Activated naive CD4-positive, alpha-beta T cell treated with anti-CD3 and anti-CD28 coated beads, Interleukin-2, amount 50 U/mL, for 72 hours (primary cell): ENCODE measurements at places on chromosomes 3 and 15.

DNA sequence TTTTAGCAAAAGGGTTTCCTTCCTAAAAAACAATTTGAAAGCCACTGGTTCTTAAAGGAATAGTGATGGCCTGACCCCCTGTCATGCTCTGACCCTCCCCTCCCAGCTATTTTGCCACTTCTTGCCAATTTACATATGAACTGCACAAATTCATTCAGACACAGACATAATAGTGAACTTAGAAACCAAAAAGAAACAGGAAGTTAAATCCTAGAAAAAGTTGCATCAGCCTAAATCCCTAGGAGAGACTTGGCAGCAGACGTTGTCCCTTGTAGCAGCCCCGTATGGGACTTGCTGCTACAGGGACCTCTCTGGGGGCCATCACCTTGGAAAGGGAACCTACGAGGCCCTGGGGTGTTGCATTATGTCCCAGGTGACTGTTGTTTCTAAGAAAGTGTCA is 14.3 kb upstream of the PDE8A start:
- no peak for DNase-seq

- no peak for DNase-seq
Measured at GRCh38 chr3:186004671-186005070, 66.9 kb upstream of the TRA2B start.

DNA sequence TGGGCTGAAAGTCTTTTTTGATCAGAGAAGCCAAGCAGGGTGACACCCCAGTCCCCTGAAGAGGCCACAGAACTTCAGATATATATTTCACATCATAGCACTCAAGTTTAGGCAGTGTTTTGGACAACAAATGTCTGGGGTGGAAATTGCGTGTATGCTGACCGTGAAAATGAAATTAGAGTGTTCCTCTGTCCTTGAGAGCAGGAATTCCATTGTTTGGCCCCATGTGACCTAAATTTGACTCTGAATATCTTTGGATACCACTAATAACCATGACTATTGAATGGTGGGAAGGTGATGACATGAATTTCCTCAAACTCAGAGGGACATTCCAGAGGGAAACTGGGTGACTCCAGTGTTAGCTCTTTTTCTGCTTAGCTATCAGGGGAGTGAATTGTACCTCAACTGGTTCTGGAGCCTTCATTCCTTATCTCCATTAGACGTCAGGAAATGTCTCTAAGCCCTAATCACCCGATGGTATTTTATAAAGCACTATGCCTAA is 263.5 kb upstream of the RASGRP1 start:
- no peak for DNase-seq

DNA sequence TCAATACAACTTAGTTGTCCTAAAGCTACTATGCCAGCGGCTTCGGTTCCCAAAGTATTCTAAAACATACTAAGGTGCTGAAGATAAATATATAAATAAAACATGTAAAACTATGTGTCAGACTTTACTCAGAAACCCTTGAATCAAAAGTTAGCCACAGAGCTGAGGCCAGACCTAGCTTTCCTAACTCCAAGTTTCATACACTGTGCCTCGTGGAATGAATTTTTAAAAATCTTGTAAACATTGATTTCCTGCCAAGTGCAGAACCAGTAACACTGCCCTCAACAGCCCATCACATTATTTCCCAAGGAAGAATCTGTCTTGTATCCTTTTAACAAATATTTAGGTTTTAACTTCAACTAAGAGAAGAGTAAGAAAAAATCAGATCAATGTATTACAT is 36.4 kb downstream of the TAMM41 start:
- no peak for DNase-seq

DNA sequence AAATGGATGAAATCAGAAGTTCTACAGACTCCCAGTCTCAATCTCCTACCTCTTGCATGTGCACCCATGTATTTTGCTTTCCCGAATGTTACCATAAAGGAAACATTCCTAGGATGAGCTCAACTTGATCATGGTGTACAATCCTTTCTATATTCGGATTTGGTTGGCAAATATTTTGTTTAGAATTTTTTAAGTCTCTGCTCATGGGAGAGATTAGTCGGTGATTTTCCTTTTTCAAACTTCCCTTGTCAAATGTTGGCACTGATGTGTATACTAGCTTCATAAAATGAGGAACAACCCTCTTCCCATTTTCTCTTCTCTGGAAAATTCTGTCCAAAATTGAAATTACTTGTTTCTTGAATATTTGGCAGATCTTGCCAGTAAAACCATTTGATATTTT is 317.6 kb upstream of the RASGRP1 start:
- no peak for DNase-seq

GRCh38 chr3:24498391-24498790 is 3.7 kb upstream of the THRB start:
- no peak for DNase-seq

DNA sequence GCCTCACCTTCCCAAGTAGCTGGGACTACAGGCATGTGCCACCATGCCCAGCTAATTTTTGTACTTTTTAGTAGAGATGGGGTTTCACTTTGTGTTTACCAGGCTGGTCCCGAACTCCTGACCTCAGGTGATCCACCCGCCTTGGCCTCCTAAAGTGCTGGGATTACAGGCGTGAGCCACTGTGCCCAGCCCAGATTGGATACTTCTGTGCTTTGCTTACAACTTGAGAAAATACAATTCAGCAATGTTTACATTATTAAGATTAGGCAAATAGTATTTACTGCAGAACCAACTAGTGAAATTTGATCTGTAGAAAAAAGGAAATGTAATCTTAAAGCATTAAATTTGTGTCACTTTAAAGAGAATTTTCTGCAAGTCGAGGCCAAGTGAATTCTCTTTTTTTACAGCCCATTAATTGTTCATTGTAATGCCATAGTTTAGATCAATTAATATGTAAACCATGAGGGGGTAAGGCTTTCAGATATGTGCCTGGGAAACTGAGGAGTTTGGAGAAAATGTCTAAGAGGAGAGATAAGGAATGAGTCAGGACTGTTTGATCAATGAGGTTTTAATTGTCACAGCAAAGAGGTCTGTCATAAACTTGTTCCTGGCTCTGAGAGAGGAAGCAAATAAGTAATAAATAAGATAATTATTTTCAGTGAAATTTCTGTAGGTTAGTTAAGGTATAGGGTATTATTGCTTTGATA is 15.3 kb downstream of the PYDC2 start:
- no peak for DNase-seq

DNA sequence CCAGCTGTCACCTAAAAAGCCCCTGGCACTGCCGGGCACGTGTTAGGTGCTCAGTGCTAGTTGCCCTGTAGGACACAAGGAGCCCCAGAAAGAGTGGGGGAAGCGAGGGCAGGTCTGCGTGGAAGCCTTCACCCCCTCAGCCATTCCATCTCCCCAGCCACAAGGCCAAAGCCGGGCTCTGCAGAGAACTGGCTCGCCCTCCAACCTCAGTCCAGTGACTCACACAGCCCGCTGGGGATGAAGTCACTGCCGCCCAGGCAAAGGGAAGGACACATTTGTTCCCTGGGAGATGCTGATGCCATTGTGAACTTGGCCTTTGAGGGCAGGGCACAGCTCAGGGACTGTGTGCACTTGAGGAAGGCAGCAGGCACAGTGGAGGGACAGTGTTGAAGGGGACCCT is 48.1 kb downstream of the IQSEC1 start:
- no peak for DNase-seq

- DNase-seq = no peak
Measured at GRCh38 chr15:43943511-43943910, 116.7 kb downstream of the WDR76 start.

- DNase-seq = no peak
Measured at GRCh38 chr15:51846463-51847230, 17.2 kb downstream of the TMOD3 start.

GRCh38 chr3:37521429-37521828 is 340.3 kb upstream of the CTDSPL start:
- DNase-seq = no peak

DNA sequence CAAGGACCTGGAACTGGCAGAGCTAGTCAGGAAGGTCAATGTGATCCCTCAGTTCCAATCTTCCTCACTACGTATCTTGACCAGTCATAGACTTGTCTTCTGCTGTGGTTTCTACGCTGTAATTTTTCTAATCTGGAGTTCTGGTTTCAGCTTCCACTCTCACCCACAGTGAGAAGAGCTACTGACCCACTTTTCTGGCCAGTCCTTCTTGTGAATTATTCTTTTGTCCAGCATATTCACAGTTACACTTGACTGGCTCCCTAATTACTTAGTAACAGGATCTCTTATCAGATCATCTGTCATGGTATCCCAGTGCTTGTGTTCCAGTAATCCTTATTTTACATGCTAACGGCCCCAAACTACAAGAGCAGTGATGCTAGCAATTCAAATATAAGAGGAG is 72.4 kb upstream of the MME start:
- no peak for DNase-seq

DNA sequence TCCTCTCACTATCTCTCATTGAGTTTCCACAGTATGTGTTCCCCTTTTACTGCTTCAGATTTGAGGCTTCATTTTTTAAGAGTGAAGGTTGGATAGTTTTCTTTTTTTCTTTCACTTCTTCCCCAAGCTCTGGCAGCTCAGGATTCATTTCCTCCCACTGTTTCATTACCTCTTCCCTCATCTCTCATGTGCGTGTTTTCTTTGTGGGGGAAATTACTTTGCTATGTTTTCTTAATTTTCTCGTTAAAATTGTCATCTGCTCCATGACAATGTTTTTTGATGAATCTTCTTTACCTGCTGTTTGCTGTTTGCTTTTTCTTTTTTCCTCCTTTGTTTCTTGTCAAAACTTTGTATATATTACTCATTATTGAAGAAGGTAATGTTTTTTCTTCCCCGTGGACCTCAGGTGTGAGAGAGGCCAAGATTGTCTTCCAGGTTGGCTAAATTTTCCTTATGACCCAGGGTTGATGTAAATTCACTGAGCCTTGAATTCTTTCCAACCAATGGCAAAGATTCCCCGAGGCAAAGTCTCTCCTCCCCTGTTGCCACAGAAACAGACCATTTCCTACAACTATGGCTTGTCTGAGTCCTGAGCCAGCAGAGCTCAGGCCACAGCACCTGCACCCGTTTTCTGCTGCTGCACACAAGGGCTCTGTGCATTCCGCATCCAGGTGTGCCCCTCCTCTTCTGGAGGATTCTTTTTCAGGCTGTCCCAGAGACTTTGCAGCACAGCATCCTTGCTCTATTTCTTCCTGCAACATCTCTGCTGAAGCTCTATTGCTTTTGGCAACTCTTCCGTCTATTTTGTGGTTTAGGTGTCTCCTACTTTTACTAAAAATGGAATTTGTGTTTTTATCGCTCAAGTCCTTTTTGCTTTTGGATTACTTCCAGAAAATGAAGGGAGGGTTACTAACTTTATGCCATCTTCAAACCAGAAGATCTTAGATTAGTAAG is 66.1 kb downstream of the NOX5 start:
- DNase-seq = no peak

DNA sequence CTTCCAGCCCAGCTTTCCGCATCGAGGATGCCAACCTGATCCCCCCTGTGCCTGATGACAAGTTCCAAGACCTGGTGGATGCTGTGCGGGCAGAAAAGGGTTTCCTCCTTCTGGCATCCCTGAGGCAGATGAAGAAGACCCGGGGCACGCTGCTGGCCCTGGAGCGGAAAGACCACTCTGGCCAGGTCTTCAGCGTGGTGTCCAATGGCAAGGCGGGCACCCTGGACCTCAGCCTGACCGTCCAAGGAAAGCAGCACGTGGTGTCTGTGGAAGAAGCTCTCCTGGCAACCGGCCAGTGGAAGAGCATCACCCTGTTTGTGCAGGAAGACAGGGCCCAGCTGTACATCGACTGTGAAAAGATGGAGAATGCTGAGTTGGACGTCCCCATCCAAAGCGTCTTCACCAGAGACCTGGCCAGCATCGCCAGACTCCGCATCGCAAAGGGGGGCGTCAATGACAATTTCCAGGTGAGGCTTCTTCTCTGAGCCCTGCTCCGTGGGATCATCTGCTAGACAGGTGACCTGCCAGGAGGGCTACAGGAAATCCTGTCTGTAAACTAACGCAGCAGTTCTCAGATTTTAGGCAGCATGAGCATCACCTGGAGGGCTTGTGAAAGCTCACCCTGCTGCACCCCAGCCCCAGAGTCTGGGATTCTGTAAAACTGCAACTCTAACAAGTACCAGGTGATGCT is 1.6 kb downstream of the THBS1 start:
- DNase-seq = no peak

- no peak for DNase-seq
Measured at GRCh38 chr15:86432861-86433260, 353.2 kb downstream of the AGBL1 start.

DNA sequence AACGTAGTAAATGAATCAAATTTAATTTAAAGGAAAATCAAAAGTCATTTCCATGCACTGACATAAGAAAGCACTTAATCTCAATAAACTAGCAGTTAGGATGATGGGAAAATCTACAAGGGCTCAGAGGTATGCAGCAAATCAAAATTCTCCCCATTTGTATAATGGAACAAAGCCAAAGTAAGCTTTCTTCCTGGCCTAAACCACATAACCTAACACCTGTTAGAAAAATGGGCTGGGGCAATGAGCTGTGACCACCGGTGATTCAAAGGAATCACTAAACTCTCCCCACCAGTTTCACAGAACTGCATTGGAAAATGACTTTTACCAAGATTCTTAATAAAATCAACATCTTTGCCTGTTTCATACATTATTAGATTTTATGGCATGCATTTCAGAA is 1024.3 kb downstream of the FHIT start:
- no peak for DNase-seq

- DNase-seq = no peak
Measured at GRCh38 chr3:73187328-73187727, 125.9 kb downstream of the EBLN2 start.

DNA sequence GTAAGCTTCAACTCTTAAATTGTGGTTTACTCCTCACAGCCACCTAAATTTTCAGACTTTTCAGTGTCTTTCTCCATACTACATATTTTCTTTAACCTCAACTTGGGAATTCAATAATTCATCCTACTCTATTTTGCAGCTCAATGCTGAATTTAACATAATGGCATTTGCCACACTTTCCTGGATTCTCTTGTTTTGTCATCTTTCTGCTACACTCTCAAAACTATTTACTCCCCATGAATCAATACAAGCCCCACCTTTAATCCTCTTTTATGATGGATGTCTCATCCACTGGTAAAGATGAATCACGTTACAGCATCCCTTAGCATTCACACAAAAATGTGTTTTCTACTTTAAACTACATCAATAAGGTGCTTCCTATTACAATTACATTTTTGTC is 19.6 kb upstream of the CHMP2B start:
- DNase-seq = no peak

DNA sequence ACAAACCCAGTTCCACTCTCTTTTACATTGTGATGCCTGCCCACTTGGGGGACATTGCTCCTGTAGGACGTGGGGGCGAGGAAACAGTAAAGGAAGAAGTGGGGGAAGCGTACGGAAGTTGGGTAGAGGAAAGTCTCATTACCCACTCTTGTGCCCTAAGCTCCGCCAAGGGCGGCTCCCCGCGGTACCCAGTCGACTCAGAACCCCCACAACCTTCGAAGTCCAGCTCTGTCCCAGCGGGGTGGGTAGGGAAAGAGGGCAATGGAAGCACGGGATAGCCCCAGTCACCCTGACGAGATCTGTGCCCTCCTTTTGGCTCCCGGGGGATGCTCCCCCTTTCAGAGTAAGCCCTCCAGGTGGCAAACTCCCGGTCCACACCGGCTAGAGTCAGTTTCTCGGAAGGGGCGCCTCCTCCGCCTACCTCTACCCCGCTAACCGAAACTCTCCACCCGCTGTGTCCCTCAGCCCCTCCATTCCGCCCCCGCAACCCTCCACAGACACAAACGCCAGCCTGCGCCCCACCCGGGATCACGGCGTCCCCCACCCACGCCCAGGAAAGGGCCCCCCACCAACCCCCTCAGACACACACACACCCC is 527 bp downstream of the CSNK1G1 start:
- DNase-seq = peak; percentile 56
